NCI-H1930 (cell line): ENCODE measurements at places on chromosomes 13 and 19.

GRCh38 chr13:111382877-111383276, 62.4 kb downstream of the TEX29 start:
- no peak for DNase-seq

DNA sequence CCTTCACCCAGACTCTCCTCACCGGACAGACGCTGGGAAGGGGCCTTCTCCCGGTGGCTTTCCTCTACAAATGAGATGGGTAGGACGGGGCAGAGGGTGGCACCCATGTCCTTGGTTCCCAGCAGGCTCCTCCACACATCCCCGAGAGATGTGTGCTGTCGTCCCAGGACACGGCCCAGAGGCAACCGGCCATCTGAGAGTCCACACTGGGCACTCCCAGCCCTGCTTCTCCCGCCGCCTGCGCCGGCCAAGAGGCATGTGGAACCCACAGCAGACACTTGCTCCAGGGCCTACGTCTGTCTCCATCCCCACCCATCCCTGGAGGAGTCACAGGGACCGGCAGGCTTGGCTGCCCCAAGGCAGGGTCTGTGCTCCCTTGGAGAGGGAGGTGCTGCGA, 179.9 kb downstream of the KDM4B start:
- no peak for DNase-seq

- DNase-seq, result no peak
Observed at GRCh38 chr13:41554180-41554579, 96.8 kb downstream of the RGCC start.

DNA sequence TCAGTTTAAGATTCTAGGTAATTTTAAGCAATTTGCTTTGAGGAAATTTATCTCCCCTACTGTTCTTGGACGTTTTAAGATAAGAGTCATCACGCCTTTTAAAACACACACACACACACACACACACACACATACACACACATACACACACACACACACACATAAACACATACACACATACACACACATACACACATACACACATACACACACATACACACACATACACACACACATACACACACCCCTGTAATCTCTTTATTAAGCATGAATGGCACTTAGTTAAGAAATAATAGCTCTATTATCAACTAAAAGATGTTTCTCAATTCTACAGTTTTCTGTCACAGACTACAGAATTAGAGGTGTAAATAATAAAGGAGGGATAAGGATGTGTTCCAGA, 49.2 kb downstream of the EFNB2 start:
- DNase-seq, result no peak
